Activated T-cell treated with anti-CD3 and anti-CD28 coated beads, Interleukin-2, amount 50 U/mL, for 1 hour (primary cell): ENCODE measurements at places on chromosomes 4 and X.
A peak's percentile ranks its signal among the peaks of the same experiment; 100 is the strongest.

- no peak for DNase-seq
Observed at GRCh38 chrX:38878641-38879340, 77.5 kb downstream of the MID1IP1 start.

GRCh38 chrX:125444659-125445058 is 125.0 kb downstream of the TEX13C start:
- DNase-seq, result no peak

DNA sequence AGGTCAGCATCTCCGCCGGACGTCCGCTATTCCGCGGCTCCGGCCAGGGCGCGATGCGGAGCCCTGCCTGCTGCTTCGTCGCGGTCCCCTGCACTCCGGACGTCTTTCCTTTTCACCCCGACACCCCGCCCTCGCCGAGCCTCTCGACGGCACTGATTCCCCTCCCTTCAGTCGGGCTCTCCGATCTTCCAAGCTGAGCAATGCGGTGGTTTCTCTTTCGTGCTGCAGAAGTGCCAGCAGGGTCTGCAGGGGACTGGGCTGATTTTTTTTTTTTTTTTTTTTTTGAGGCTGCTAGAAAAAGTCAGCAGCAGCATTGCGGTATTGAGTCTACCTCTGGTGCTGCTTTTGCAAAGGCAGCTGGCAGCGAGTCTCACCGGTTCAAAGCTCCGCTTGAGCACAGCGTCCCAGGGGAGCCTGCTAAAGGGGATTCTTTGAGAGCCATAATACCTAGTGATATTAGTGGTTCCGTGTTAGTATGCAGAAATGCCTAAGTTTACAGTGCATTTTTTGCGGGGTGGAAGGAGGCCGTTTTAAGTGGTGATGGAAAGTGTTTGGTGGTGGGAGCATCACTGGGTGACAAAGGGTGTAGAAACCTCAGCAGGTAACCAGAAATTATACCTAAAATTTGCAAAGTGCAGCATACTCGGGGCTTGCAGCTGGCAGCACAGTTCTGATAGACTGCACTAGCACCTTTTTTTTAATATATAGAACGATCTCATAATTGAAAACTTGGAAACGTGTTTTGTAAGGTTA is 969 bp downstream of the STIM2 start:
- peak; percentile 73 for DNase-seq

DNA sequence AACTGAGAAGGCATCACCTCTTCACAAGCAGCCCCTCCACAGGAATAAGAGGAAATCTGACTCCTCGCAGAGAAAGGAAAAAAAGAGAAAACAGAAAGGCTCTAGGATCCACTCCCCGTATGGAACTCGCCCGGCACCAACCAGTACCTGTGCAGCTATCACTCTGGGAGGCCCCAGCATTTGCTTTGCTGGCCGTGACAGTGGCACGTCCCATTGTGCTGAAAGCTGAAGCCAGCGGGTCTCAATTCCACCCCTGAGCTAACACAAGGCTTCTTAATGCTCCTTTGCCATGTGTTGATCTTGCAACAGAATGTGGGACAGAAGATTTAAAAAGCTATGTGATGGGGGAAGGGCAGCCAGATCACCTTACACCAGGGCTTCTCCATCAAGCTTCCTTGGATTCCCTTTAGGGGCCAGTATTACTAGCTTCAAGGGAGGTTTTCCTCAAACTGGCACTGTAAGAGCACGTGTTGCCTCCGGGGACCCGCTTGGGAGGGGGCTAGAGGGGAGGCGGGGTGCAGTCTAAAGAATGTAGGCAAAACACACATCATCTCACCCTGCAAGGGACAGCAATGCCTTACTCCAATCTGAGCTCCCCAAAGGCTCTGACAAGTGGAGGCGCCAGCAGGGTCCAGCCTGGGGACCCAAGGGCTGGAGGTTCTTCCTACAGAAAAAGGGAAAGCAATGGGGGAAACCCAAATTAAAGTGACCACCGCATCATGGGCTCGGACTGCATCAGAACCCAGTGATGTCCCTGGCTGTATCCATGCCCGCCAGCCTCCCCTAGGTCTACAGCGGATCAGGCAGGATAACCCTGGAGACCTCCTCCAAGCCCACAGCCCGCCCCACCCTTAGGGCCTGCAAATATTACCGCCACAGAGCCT is 1.2 kb downstream of the USP46 start:
- peak; percentile 18 for DNase-seq

DNA sequence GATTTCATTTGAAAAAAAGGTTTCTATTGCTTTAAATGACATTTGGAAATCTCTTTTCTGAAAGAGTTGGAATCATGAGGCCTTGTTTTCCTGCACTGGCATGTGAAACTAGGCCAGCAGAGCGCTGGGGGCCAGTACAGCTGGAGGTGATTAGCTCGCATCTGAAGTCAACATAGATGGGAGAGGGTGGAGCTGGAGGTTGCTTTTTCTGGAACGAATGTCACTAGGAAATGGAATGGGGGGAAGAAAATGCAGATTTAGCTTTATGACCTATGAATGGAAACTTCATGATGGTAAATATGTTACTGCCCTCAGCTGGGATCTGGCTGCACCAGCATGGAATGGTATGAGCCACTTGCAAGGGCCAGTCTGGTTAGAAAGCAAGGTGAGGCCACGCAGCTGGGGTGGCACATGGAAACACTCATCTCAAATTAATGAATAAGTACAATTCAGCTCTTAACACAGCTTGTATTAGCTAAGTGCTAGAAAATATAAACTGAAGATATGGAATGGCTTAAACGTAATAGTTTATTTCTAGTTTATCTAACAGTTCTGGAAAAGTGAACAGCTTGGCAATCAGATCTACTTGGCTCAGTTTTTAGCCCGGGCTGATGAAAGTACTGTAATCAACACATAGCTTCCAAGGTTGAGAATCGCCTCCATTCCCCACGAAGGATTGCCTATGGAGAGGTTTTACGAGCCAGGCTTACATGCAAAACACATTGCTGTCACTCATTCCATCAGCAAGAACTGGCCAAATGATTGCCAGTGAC is 32.5 kb downstream of the SLC10A6 start:
- no peak for DNase-seq

DNA sequence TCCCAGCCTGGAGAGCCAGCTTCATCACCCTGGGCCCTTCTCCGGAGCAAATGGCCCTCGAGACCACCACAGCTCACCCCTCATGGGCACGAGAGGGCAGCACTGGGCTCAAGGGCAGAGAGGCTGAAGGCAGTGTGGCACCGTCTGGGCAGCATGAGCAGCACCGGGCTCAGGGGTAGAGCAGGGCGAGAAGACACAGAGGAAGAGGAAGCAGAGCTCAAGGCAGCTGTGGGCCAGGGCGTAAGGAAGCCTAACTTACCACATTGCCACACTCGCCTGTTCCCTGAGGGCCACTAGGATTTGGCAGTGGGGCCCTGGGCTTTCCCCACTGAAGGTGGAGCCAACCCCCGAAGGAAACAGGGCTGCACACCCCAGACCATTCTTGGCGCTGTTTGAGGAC is 15.5 kb downstream of the ZNF185 start:
- no peak for DNase-seq

- no peak for DNase-seq
Observed at GRCh38 chr4:183171484-183172267, 72.6 kb downstream of the WWC2 start.
